ENCODE measurements at places on chromosomes 5 and 9. TPM values are rescaled to one million over a fixed set of nuclear protein-coding genes. Genes with fewer than 3 reads are reported as not detected.

DNA sequence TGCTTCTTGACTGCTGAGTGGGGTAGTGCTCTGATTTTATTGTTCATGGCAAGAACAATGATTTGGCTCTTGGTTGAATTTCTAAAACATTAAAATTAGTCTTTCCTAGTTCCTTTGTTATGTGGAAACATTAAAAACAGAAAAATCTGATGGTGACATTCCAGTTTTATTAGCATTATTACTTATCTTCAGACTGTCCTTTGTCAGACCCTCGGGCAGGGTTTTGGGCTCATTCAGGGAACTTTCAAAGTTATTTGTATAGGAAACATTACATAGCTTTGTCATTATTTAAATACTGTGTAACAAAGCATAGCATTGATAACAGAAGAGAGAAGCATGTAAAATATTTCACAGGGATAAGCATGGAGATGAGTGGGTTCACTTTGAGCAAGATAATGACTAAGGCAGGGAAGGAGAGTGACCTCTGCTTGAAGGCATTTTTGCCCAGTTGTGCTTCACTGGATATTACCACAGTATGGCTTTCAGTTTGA, 119.9 kb downstream of the KDM4C start:
- H3K36me3 ChIP-seq, result no peaks in the 10 kb centered on the region
- no peak overlapping the region for H3K27ac ChIP-seq
- no peaks in the 10 kb centered on the region for H3K4me1 ChIP-seq

GRCh38 chr5:150062216-150062922, 24.0 kb downstream of the CSF1R start:
- no peak overlapping the region for H3K27ac ChIP-seq
- H3K27me3 ChIP-seq, result no peaks in the 10 kb centered on the region
- no peak for DNase-seq
- H3K4me1 ChIP-seq, result no peaks in the 10 kb centered on the region

GRCh38 chr5:3837506-3837905, 241.9 kb downstream of the IRX1 start:
- H3K4me1 ChIP-seq, result no peaks in the 10 kb centered on the region
- H3K36me3 ChIP-seq, result no peaks in the 10 kb centered on the region
- H3K27me3 ChIP-seq, result no peaks in the 10 kb centered on the region
- no peak overlapping the region for H3K4me3 ChIP-seq

DNA sequence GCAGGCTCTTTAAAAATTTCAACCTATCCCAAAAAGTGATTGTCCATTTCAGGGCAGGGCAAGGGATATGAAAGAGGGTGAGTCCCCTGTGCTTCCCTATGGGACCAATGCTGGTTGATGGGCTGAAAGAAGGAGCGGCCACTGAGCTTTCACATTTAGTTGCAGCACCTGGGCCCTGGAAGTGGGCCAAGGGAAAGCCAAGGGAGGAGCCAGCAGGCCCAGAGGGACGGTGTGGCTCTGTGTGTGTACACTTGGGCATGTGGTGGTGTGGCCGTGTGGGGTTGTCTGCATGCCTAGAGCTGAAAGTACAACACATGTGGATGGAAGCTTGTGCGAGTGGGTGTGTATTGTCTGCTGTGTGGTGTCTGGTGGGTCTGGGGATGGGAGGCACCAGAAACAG, 14.0 kb upstream of the PSMD5 start:
- no peaks in the 10 kb centered on the region for H3K4me1 ChIP-seq
- H3K36me3 ChIP-seq, result peaks cover 23% of the 10 kb centered on the region
- no peak overlapping the region for H3K27ac ChIP-seq
- no peaks in the 10 kb centered on the region for H3K27me3 ChIP-seq
- DNase-seq, result no peak

GRCh38 chr5:158755221-158755620, 344.5 kb downstream of the EBF1 start:
- no peak for DNase-seq
- no peak overlapping the region for H3K27ac ChIP-seq
- H3K27me3 ChIP-seq, result no peaks in the 10 kb centered on the region
- H3K4me3 ChIP-seq, result no peak overlapping the region
- no peaks in the 10 kb centered on the region for H3K36me3 ChIP-seq

DNA sequence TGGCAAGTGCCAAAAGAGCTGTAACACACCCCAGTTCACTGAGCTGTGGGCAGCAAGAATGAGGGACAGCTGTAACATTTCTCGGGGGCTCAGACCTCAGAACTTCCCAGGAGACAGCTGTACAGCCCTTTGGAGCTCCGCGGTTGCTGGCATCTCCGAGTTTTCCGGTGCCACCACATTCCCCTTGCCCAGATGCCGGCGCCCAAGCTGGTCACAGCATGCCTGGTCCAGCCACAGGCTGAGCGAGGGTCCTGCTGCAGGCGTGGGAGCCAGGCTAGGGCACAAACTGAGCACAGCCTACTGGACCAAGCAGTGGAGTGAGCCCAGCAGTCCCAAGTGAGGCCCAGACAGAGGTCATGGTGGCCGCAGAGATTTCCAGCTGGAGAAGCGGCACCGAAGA, 797.7 kb upstream of the EDIL3 start:
- no peak overlapping the region for H3K27ac ChIP-seq
- H3K27me3 ChIP-seq, result no peaks in the 10 kb centered on the region
- no peaks in the 10 kb centered on the region for H3K4me1 ChIP-seq

- DNase-seq, result no peak
- H3K4me1 ChIP-seq, result no peaks in the 10 kb centered on the region
- H3K27me3 ChIP-seq, result no peaks in the 10 kb centered on the region
- no peaks in the 10 kb centered on the region for H3K36me3 ChIP-seq
- H3K27ac ChIP-seq, result no peak overlapping the region
Measured at GRCh38 chr5:114948986-114949621, 220.6 kb downstream of the TRIM36 start.

DNA sequence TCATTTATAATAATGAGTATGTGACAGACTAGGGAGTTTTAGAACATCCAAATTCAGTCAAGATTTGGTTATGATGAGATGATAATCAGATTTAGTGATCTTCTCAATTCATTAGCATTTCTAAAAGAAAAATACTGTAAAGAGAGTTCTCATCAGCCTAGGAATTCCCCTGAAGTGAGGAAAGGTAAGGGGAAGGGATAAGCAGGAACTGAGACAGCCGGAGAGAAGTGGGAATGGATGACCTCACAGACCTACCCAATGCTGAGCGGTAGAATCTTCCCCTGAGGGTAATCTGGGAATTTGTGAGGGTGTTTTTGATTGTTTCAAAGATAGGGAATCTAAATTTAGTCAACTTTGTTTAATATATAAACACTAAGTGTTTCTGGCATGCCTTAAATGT, 16.7 kb upstream of the GPBP1 start:
- H3K4me1 ChIP-seq, result no peaks in the 10 kb centered on the region
- H3K27ac ChIP-seq, result no peak overlapping the region
- H3K36me3 ChIP-seq, result no peaks in the 10 kb centered on the region
- no peak overlapping the region for H3K4me3 ChIP-seq
- DNase-seq, result no peak
- H3K27me3 ChIP-seq, result no peaks in the 10 kb centered on the region

The IFNA13 gene
- total RNA-seq, result not detected

The NOP16 gene
- 28.5 TPM for total RNA-seq

The EQTN gene
- total RNA-seq, result not detected

The GRM6 gene
- total RNA-seq, result not detected

The LSM11 gene
- total RNA-seq, result 7.0 TPM
